ENCODE measurements at places on chromosomes 5 and 9.

DNA sequence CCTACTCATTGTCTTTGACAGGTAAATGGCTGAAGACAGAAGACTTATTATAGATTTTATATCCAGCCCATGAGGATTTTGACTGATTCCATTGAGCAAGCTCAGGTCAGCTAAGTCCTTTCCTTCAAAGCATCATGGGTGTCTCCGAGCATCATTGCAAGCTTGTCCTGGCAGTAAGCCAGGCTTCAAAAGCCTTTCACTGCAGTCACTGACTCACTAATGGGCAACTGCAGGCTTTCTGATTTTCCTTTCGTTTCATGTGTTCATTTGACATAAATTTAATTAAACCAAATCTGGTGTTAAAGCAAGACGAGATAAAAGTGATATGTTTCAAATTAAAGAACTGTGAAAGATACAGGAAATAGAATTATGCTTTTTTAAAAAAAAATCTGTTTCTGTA lies 426.2 kb downstream of the ANXA1 start:
- no peak overlapping the region for H3K4me3 ChIP-seq
- no peaks in the 10 kb centered on the region for H3K4me1 ChIP-seq
- H3K27ac ChIP-seq: no peak overlapping the region
- no peaks in the 10 kb centered on the region for H3K36me3 ChIP-seq
- H3K27me3 ChIP-seq: no peaks in the 10 kb centered on the region

DNA sequence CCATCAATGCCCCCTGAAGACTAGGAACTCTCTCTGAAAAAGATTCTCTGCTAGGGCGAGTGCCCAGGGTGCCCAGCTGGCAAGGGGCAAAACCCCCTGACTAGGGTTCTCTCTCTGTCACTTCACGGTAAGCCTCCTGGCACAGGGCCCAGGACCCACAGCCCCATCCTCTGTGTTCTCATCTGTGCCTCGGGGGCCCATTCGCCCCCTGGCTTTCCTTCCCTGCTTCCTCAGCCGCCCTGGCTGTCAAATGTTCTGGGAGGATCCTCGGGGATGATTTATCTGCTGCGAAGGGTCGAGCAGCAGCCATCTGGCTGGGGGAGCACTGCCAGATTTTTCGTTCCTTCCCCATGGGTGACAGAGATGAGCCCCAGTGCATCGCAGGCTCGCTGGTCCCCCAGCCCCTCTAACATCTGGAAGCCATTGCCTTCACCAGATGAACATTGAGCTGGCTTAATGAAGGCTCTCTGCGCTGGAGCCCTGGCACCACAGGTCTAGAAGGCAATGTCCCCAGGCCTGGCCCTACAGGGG lies 24.2 kb downstream of the HMCN2 start:
- H3K36me3 ChIP-seq: peaks cover 6% of the 10 kb centered on the region
- H3K4me1 ChIP-seq: no peaks in the 10 kb centered on the region
- H3K27ac ChIP-seq: no peak overlapping the region
- H3K27me3 ChIP-seq: peaks cover 8% of the 10 kb centered on the region
- H3K4me3 ChIP-seq: no peak overlapping the region

- peak; percentile 47 for DNase-seq
- H3K36me3 ChIP-seq: no peaks in the 10 kb centered on the region
- H3K27ac ChIP-seq: no peak overlapping the region
- H3K4me3 ChIP-seq: no peak overlapping the region
- peaks cover 7% of the 10 kb centered on the region for H3K27me3 ChIP-seq
- no peaks in the 10 kb centered on the region for H3K4me1 ChIP-seq
These were observed 138.1 kb downstream of the ATPSCKMT start for GRCh38 chr5:10111571-10111970.

- no peak overlapping the region for H3K4me3 ChIP-seq
- DNase-seq: no peak
- no peaks in the 10 kb centered on the region for H3K27me3 ChIP-seq
- peaks cover 16% of the 10 kb centered on the region for H3K4me1 ChIP-seq
- H3K36me3 ChIP-seq: peaks cover 10% of the 10 kb centered on the region
These were observed 117.5 kb downstream of the ZNF608 start for GRCh38 chr5:124628721-124629596.

DNA sequence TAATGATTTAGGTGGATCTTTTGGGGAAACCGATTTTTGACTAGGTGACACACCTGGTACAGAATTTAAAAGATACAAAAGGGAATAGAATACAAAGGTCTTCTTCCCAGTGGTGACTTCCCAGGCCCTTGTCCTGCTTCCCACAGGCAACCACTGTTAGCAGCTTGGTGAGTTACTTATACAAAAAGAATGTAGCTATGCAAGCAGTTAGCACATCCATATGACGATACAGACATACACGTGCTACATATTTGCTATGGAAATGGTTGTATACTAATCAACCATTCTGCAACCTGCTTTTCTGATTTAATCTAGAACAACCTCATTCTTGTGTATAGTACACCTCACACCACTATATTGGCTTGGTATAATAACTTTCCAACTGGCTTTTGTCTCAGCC lies 51.0 kb downstream of the OTULIN start:
- no peak for DNase-seq
- H3K4me1 ChIP-seq: no peaks in the 10 kb centered on the region
- H3K27me3 ChIP-seq: peaks cover 13% of the 10 kb centered on the region
- H3K27ac ChIP-seq: no peak overlapping the region
- H3K4me3 ChIP-seq: no peak overlapping the region
- H3K36me3 ChIP-seq: peaks cover 59% of the 10 kb centered on the region

DNA sequence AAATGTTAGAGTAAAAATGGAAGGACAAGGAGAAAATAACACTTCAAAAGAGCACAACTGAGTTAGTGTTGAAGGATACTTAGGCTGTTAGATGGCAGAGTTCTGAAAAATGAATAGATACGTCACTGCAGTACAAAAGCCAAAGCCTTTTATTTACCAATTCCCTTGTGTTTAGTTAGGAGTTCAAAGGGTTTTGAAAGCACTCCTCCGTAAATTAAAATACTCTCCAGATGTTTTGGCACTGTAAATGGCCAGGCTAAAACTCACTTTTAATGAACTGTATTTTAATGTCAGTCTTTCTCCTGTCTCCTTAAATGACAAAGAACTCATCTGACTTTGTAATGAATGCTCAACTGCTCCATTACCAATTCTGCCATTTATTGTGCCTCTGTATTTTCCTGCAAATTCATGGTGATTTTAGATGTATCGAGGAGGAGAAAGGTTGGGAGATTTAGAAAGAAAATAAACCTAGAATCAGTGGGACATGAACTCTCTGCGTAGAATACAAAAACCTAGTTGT lies 1727.2 kb downstream of the MAT2B start:
- H3K36me3 ChIP-seq: no peaks in the 10 kb centered on the region
- peaks cover 23% of the 10 kb centered on the region for H3K4me1 ChIP-seq
- H3K27me3 ChIP-seq: no peaks in the 10 kb centered on the region
- H3K4me3 ChIP-seq: no peak overlapping the region

- peaks cover 4% of the 10 kb centered on the region for H3K4me1 ChIP-seq
- no peaks in the 10 kb centered on the region for H3K36me3 ChIP-seq
- H3K4me3 ChIP-seq: no peak overlapping the region
- DNase-seq: no peak
- no peak overlapping the region for H3K27ac ChIP-seq
- peaks cover 5% of the 10 kb centered on the region for H3K27me3 ChIP-seq
These were observed 136.4 kb downstream of the SLIT3 start for GRCh38 chr5:169164481-169164925.

GRCh38 chr5:127649018-127649439 lies at the start of gene CTXN3:
Gene CTXN3, plus strand, starts transcription at chr5:127649082. Its CDS starts 8,440 bp downstream, at chr5:127657522.
- H3K27me3 ChIP-seq: no peaks in the 10 kb centered on the region
- H3K4me1 ChIP-seq: peaks cover 13% of the 10 kb centered on the region
- no peak within 1 kb of the TSS for H3K4me3 ChIP-seq

DNA sequence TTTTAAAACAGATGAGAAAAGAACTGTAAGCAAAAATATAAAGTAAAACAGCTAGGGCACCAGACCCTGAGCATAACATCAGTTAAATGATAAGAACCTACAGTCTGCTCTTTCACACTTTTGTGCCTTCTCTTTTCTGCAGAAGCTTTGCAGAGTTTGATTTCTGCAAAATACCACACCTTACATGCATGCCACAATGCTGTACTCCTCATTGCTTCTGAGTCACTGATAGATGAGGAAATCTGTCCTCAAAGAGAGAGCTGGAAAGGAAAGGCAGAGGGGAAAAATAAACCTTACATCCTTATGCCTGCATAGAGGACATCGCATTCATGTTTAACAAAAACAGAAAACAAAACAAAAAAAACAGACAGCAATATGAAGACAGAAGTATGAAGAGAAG lies 142.9 kb downstream of the ATPSCKMT start:
- no peak for DNase-seq
- no peaks in the 10 kb centered on the region for H3K36me3 ChIP-seq
- no peak overlapping the region for H3K27ac ChIP-seq

DNA sequence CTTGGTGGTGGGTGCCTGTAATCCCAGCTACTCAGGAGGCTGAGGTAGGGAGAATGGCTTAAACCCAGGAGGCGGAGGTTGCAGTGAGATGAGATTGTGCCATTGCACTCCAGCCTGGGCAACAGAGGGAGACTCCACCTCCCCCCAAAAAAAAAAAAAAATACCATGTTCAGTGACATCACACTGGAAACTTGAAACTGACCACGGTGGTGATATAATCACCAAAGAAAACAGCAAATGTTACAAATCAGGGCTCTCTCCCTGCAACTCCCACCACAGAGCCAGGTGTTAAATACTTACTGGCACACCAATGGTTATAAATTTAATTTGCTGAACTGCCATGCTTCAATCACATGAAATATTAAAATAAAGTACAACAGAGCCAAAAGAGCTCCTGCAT lies 81.4 kb downstream of the ZNF608 start:
- no peak overlapping the region for H3K4me3 ChIP-seq
- DNase-seq: no peak
- H3K27ac ChIP-seq: no peak overlapping the region

GRCh38 chr5:43774881-43775399 lies 172.0 kb downstream of the NNT start:
- H3K27ac ChIP-seq: no peak overlapping the region
- peaks cover 9% of the 10 kb centered on the region for H3K4me1 ChIP-seq
- H3K4me3 ChIP-seq: no peak overlapping the region
- H3K36me3 ChIP-seq: no peaks in the 10 kb centered on the region

GRCh38 chr5:8033261-8033660 lies 164.3 kb downstream of the MTRR start:
- H3K27ac ChIP-seq: no peak overlapping the region
- H3K4me3 ChIP-seq: no peak overlapping the region
- DNase-seq: no peak
- H3K27me3 ChIP-seq: no peaks in the 10 kb centered on the region

DNA sequence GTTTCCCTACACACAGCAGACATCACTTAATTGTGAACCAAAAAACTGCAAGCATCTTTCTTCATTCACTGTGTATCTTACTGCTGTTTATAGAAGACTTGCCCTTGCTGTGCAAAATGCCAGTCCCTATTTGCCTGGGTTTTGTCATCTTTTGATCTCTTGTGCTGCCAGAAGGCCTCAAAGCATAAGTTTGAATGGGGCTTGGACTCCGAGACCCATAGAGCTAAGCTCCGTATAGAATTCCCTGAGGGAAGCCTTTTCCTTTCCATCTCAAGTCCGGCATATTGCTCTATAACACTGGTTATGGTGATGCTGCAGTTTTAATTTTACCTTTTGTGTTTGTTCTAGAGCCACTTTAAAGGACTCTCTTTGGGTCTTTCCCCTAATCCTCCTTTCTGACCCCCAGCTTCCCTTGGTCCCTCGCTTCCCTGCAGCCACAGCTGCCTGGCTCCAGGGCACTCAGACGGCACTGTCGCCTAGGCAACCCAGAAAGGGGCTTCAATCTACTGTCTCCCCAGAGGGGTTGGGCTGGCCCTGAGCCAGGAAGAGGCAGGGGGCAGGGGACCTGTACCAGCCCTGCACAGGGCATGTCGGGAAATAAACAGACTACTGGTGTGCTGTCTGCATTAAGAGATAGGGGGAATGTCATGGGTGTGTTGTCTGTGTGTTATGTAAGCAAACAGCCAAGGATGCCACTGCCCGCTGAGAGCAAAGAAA lies 73.4 kb upstream of the MELK start:
- no peak overlapping the region for H3K4me3 ChIP-seq
- no peaks in the 10 kb centered on the region for H3K36me3 ChIP-seq
- H3K4me1 ChIP-seq: peaks cover 22% of the 10 kb centered on the region
- H3K27me3 ChIP-seq: no peaks in the 10 kb centered on the region
- no peak overlapping the region for H3K27ac ChIP-seq

GRCh38 chr5:102229685-102230084 lies 66.4 kb downstream of the SLCO4C1 start:
- no peak overlapping the region for H3K27ac ChIP-seq
- no peak for DNase-seq
- H3K4me1 ChIP-seq: peaks cover 8% of the 10 kb centered on the region
- peaks cover 6% of the 10 kb centered on the region for H3K36me3 ChIP-seq
- no peaks in the 10 kb centered on the region for H3K27me3 ChIP-seq
- H3K4me3 ChIP-seq: no peak overlapping the region

GRCh38 chr9:34809504-34810186 lies 99.7 kb upstream of the CCL21 start:
- peak; percentile 48 for DNase-seq
- peak overlapping the region; percentile 2 for H3K4me3 ChIP-seq
- H3K27me3 ChIP-seq: peaks cover 4% of the 10 kb centered on the region
- peaks cover 22% of the 10 kb centered on the region for H3K4me1 ChIP-seq
- H3K27ac ChIP-seq: no peak overlapping the region

GRCh38 chr9:98900244-98900643 lies 43.5 kb upstream of the COL15A1 start:
- H3K27ac ChIP-seq: no peak overlapping the region
- H3K27me3 ChIP-seq: peaks cover 9% of the 10 kb centered on the region
- DNase-seq: no peak
- H3K36me3 ChIP-seq: no peaks in the 10 kb centered on the region
- no peak overlapping the region for H3K4me3 ChIP-seq

- peaks cover 18% of the 10 kb centered on the region for H3K36me3 ChIP-seq
- no peaks in the 10 kb centered on the region for H3K4me1 ChIP-seq
- H3K27ac ChIP-seq: no peak overlapping the region
- H3K27me3 ChIP-seq: no peaks in the 10 kb centered on the region
These were observed 47.2 kb upstream of the FCHO2 start for GRCh38 chr5:72908664-72909063.

DNA sequence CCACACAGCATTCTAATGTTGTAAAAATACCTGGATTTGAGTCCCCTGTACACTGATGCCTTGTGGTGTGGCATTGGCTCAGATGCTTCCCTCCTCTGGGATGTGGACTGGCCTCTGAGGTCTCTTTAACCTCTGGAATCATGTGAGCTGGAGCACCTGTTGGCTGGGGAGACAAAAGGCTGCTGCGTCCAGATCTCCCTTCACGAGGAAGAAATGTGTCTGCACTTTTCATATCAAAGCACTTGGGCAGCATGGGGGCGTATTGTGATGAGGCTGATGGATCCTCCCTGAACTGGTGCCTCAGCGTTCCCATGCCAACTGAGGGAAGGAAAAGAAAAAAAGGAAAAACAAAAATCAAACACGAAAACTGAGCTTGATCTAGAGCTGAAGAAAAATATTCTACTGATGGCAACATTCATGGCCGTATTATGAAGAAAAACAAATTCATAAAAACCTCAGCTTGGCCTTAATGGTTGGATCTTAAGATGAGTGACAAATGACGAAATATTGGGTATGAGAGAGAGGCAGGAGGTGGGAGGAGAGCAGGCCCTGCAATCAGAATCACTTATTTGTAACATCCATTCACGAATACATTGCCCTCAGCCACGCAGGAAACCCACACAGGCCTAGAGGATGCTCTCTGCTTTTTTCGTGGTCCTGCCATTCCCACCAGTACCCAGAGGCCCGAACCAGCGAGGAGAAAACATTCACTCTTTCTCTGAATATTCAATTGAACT lies 26.2 kb downstream of the GRIA1 start:
- H3K27me3 ChIP-seq: peaks cover 2% of the 10 kb centered on the region
- H3K4me3 ChIP-seq: no peak overlapping the region
- H3K36me3 ChIP-seq: peaks cover 7% of the 10 kb centered on the region

GRCh38 chr5:8842971-8843551 lies 702.8 kb downstream of the SEMA5A start:
- no peak overlapping the region for H3K4me3 ChIP-seq
- no peak for DNase-seq
- no peak overlapping the region for H3K27ac ChIP-seq

Measured in endothelial cell (in vitro differentiated cells).